ENCODE measurements at places on chromosomes 2 and 18.

GRCh38 chr18:79595876-79596374, 83.7 kb upstream of the CTDP1 start:
- DNase-seq: no peak

DNA sequence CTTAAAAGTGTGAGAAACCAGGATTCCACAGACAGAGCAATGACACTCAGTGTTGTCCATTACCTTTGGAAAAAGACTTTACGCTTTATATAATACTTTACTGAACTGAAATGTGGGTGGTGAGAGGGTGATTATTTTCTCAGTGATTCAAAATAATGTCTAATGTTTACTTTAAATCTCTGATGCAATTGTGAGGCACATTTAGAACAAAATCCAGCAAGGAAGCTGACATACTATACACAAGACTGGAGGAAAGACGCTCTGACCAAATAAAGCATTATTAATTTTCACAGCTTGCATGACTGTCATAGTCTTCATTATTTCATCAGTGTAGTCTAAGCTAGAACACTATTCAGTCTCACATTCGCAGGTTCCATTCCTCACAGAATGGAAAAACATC, 34.1 kb upstream of the STAT1 start:
- no peak for DNase-seq

DNA sequence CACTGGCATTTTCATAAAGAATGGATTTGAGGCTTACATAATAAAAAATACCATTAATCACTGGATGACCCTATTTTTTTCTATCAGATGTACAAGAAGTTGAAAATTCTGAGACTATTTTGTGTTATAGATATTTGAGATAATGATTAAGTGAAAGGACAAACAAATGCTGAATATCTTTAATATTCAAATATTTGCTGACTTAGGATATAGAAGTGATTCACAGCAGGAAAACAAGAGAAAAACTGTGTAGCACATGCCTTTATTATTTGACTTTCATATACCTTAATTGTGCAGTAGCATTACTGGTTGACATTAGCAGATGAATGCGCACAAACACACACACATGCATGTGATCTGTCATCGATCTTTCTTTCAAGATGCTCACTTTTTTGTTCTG, 766.5 kb downstream of the SATB2 start:
- DNase-seq: no peak

- DNase-seq: no peak
Observed at GRCh38 chr18:50793641-50794565, 25.9 kb downstream of the MRO start.

DNA sequence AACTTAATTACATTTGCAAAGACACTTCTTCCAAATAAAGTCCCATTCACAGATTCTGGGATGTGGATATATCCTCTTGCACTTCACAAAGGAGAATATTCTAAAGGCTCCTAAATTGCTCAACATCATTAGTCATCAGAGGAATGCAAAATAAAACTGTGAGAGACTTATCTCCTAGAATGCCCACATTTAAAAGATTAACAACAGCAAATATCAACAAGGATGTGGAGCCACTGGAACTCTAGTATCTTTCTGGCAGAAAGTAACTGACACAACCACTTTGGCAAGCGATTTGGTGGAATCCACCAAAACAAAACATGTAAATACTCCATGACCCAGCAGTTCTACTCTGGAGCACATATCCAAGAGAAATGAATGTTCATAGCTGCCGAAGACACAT, 4.6 kb downstream of the NEU2 start:
- DNase-seq: no peak

- no peak for DNase-seq
Observed at GRCh38 chr2:219245899-219246230, 586 bp downstream of the STK16 start.

DNA sequence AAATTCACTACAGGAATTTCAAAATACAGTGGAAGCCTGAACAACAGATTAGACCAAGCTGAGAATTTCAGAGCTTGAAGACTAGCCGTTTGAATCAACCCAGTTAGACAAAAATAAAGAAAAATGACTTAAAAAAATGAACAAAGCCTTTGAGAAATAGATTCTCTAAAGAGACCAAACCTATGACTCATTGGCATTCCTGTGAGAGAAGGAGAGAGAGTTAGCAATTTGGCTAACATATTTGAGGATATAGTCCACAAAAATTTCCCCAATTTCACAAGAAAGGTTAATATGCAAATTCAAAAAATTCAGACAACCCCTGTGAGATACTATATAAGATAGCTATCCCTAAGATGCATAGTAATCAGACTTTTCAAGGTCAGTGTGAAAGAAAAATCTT, 78.0 kb downstream of the MYO3B start:
- DNase-seq: no peak

DNA sequence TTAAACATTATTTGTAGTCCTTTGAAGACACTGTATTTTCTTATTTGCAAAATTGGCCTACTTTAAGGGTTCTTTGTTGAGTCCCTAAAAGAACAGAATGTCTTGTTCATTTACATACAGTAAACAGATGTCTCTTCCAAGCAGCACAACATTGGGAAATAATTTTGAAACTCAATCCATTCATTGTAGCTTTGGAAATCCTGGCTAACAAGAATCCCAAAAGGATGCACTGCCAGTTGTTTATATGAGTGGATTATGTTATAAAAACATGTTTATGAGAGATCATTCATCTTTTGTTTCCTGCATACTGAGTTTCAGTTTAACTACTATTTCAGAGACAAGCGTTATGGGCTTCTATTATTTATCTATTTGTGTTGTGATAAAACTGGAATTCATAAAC, 499.3 kb downstream of the PID1 start:
- DNase-seq: no peak

DNA sequence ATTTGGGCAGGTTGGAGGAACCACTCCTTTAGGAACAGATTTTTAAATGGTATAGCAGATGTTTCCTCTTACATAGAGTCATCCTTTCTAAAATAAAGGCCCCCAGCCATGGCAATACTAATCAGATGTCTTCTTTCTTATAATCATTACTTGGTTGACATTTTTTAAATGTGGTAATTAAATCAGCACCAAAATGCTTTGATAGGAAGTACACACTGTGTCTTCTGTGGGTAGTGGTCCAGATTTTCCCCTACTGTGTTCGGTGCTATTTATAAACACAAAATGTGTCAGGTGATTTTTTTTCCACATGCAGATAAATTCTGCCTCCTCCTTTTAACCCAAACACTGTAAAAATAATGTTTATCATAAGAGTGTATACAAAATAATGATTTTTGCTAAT, 200.9 kb upstream of the DTNA start:
- DNase-seq: no peak

- no peak for DNase-seq
Observed at GRCh38 chr2:46490521-46491141, 11.3 kb downstream of the TMEM247 start.

DNA sequence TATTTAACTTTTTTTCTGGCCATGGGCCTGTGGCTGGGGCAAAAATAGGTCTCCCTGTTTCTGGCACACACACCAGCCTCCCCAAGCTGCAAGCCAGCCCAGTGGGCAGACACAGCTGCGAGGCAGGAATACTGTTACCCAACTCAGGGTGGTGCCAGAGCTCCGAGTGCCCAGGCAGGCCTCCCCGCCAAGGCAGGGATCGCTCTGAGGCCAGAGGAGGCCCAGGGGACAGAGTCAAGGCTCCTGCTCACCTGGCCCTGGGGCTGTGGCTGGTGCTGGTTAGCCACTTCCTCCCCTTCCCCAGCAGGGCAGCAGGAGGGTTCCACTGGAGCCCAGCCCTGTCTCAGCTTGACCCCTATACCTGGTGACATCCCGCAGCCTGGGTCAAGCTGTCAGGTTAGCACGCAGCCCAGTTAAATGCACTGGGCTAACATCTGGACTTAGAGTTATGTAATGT, 67.1 kb upstream of the EPAS1 start:
- peak; percentile 7 for DNase-seq

DNA sequence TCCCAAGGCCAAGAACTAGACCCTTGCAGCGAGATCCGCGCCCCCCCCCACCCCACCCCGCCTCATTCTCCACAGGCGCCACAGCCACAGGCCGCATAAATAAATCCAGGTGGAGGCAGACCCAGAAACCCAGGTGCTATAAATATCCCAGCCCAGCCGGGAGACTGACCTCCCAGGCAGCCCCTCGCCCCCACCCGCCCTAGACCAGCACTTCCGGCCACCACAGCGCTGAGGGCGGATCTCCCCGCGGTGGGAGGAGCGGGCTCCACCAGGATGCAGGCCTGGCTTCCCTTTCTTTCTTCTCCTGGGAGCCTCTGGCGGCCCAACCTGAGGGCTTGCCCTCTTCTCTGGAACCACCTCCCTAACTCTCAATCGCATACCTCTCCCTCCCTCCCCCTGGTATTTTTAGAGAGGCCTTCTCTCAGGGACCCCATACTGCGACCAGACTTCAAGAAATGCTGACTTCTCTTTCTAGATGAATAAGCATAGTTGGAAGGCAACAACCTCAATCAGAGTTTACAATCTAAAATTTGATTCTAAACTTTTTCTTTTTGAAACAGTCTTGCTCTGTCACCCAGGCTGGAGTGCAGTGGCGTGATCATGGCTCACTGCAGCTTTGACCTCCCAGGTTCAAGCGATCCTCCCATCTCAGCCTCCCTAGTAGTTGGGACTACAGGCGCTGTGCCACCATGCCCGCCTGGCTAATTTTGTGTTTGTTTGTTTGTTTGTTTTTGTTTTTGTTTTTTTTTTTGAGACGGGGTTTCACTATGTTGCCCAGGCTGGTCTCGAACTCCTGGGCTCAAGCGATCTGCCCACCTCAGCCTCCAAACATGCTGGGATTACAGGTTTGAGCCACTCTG, 55.0 kb downstream of the PKDCC start:
- no peak for DNase-seq

DNA sequence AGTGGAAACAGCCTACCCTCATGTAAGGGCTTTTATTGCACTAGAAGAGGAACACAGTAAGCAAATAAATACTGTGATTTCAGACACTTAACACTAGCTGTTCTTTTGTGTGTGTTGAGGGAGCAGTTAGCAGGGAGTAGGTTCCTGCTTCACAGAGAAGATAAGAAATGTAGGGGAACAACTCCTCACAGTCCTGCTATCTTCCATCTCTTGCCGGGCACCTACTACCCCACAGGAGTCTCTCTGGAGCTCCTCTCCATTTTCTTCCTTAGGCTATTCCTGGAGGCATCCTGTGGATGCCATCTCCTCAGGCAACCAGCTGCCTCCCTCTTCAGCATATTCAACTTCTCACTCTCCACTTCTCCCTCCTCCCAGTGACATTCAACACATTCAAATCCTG, 145.0 kb downstream of the SRBD1 start:
- DNase-seq: no peak

- no peak for DNase-seq
Observed at GRCh38 chr2:241451840-241452506, 56.4 kb downstream of the STK25 start.

DNA sequence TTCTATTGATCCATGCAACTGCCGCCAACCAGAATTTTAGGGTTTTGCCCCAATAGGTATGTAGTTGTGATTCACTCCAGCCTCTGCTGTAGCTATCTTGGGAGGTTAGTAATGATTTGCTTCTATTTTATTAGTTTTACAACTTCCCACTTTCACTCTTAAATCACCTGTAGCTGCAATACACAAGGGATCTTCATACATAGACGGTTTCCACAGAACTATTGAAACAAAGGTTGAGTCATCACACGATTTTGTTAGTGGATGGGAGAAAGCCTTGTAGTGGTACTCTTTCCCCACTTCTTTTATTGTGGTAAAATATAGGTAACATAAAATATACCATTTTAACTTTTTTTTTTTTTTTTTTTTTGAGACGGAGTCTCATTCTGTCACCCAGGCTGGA, 104.2 kb upstream of the SPRED2 start:
- no peak for DNase-seq

- DNase-seq: no peak
Observed at GRCh38 chr2:129775952-129776653, 203.4 kb upstream of the RAB6C start.

- no peak for DNase-seq
Observed at GRCh38 chr18:55320424-55321264, 267.3 kb downstream of the TCF4 start.

GRCh38 chr18:111306-112014, 46.9 kb upstream of the USP14 start:
- DNase-seq: peak; percentile 56

DNA sequence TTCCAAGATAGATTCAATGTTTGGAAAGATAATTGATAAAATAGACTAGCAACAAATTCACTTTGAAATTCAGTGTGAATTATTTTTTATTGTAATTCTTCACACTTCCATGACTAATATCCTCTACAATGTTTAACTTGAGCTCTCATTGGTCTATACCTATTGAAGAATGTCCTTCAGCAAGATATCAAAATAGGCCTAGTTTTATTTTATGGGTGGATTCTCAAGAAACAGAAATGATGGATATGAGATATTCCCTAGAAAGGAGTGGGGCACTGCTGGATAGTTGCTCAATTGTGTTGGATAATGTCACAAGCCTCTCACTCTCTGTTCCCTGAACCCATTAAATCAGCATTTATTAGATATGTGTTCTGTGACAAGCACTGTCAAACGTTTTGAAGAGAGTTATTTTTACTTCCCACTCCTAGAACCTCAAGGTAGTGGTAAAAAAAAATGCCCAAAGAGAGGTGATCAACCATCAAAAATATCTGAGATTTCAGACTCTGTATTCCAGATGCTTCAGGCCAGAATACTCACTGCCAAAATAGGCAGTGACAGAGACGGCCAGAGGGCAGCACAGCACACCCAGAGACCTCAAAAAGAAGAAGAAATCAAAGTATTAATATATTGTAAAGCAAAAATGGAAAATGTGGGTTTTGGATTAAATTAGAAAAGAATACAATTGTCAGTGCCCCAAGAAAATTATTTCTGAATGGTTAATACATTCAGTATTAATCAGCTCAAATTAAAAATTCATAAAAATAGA, 87.5 kb downstream of the TRIB2 start:
- DNase-seq: no peak

GRCh38 chr2:156110890-156111289, 221.6 kb downstream of the NR4A2 start:
- DNase-seq: no peak

GRCh38 chr2:172705352-172705751, 30.3 kb upstream of the RAPGEF4 start:
- DNase-seq: no peak

GRCh38 chr2:224650815-224651439, 65.2 kb downstream of the CCDC195 start:
- DNase-seq: no peak

GRCh38 chr2:148716378-148716920, 71.9 kb downstream of the EPC2 start:
- DNase-seq: no peak

DNA sequence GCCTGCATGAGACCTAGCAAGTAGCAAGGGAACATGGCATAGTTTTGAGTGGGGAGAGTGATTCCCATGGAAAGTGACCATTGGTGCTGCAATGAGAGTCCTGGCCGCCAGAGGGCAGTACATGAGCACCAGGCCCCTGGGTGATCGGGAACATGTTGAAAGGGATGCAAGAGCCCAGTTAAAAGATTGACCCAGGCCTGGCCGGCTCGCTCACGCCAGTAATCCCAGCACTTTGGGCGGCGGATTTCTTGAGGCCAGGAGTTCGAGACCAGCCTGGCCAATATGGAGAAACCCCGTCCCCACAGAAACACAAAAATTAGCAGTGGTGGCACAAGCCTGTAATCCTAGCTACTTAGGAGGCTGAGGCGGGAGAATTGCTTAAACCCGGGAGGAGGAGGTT, 22.2 kb downstream of the FAP start:
- no peak for DNase-seq

- no peak for DNase-seq
Observed at GRCh38 chr2:2324565-2325101, 6.4 kb downstream of the MYT1L start.

- no peak for DNase-seq
Observed at GRCh38 chr2:19033240-19033639, 325.2 kb downstream of the OSR1 start.
